ENCODE measurements at places on chromosomes 4 and X. TPM values are rescaled to one million over a fixed set of nuclear protein-coding genes. Genes with fewer than 3 reads are reported as not detected.

DNA sequence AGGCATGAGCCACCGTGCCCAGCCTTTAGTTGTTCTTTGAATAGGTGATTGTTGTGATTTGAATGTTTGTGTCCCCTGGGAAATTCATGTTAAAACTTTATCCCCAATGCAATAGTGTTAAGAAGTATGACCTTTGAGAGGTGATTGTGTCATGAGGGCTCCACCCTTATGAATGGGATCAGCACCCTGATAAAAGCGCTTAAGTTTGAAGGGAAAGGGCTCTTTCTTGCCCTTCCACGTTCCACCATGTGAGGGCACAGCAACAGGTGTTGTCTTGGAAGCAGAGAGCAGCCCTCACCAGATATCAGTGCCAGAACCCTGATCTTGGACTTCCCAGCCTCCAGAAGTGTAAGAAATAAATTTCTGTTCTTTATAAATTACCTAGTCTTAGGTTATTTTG, 33.7 kb upstream of the RP2 start:
- no peaks in the 10 kb centered on the region for H3K27me3 ChIP-seq
- DNase-seq = no peak
- no peak overlapping the region for H3K27ac ChIP-seq
- no peaks in the 10 kb centered on the region for H3K4me1 ChIP-seq

GRCh38 chr4:25811374-25811690, 51.5 kb downstream of the SEL1L3 start:
- no peaks in the 10 kb centered on the region for H3K36me3 ChIP-seq
- H3K4me1 ChIP-seq = no peaks in the 10 kb centered on the region
- H3K4me3 ChIP-seq = no peak overlapping the region
- no peak overlapping the region for H3K27ac ChIP-seq
- no peaks in the 10 kb centered on the region for H3K27me3 ChIP-seq

GRCh38 chrX:7746856-7747255, 96.1 kb upstream of the VCX start:
- H3K27ac ChIP-seq = no peak overlapping the region
- H3K36me3 ChIP-seq = no peaks in the 10 kb centered on the region
- no peaks in the 10 kb centered on the region for H3K27me3 ChIP-seq
- no peak for DNase-seq

DNA sequence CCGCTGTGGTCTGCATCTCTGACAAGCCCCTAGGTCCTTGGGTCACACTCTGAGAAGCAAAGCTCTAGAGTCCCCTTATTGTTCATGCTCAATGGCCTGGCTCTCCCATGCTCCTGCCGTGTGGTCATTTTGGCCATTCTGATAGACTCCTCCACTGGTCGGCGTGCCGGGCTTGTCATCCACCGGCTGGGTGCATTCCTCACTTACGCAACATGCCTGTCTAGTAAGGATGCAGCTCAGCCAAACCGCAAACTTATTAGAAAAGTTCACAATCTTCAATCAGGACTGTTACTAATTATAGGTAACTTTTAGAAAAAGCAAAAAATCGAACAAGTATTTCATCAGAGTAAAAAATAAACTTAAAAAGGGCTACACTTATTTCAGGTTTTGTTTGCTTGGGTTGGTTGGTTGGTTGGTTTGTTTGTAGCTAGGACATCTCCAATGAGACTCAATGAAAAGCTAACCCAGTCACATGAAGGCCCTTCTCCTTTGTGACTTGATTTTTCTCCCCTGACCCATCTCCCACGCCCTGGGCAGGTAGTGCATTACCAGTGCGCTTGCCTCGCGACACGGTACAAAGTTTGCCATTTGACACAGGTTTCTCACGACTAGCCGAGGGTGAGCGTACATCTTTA, 41.0 kb downstream of the IRF2 start:
- H3K4me1 ChIP-seq = peaks cover 19% of the 10 kb centered on the region
- H3K4me3 ChIP-seq = no peak overlapping the region
- H3K27me3 ChIP-seq = no peaks in the 10 kb centered on the region
- H3K36me3 ChIP-seq = no peaks in the 10 kb centered on the region
- H3K27ac ChIP-seq = no peak overlapping the region
- no peak for DNase-seq

GRCh38 chrX:139967300-139967699, 2.0 kb upstream of the CXorf66 start:
- DNase-seq = no peak
- H3K36me3 ChIP-seq = no peaks in the 10 kb centered on the region
- H3K27ac ChIP-seq = no peak overlapping the region
- no peaks in the 10 kb centered on the region for H3K4me1 ChIP-seq
- no peaks in the 10 kb centered on the region for H3K27me3 ChIP-seq

DNA sequence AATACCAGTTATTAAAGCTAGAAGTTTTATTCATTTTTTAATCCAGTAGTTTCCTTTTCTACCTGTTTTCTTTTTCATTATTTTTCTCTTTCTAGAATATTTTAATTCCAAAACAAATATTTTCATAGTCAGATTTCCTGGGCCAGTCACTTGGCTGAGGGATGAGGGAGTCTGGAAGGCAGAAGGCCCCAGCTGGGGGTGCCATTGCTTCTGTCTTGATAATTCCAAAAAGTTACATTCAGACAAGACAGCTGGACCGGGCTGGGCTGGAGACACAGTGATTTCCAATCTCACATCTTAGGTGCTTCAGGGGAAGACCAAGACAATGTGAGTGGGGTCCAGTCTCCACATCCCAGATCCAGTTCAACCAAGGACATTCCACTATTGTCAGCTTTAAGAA, 263.5 kb downstream of the TMA16 start:
- H3K4me1 ChIP-seq = no peaks in the 10 kb centered on the region
- H3K36me3 ChIP-seq = no peaks in the 10 kb centered on the region
- no peak for DNase-seq
- no peak overlapping the region for H3K27ac ChIP-seq

GRCh38 chr4:1547131-1547855, 136.8 kb downstream of the FAM53A start:
- H3K4me3 ChIP-seq = no peak overlapping the region
- DNase-seq = no peak
- peaks cover 15% of the 10 kb centered on the region for H3K4me1 ChIP-seq
- H3K27ac ChIP-seq = no peak overlapping the region
- no peaks in the 10 kb centered on the region for H3K36me3 ChIP-seq

GRCh38 chrX:2819345-2820135, 9.2 kb upstream of the GYG2 start:
- H3K4me1 ChIP-seq = no peaks in the 10 kb centered on the region
- DNase-seq = no peak
- no peaks in the 10 kb centered on the region for H3K36me3 ChIP-seq

- H3K27ac ChIP-seq = no peak overlapping the region
- no peaks in the 10 kb centered on the region for H3K4me1 ChIP-seq
- no peaks in the 10 kb centered on the region for H3K27me3 ChIP-seq
These were observed 917.2 kb downstream of the DMD start for GRCh38 chrX:32293962-32294700.

GRCh38 chr4:72205298-72205697, 173.5 kb downstream of the NPFFR2 start:
- H3K4me1 ChIP-seq = no peaks in the 10 kb centered on the region
- no peaks in the 10 kb centered on the region for H3K36me3 ChIP-seq
- DNase-seq = no peak
- no peak overlapping the region for H3K27ac ChIP-seq
- no peak overlapping the region for H3K4me3 ChIP-seq
- H3K27me3 ChIP-seq = no peaks in the 10 kb centered on the region

GRCh38 chr4:152451496-152451895, 84.4 kb downstream of the FBXW7 start:
- H3K4me1 ChIP-seq = no peaks in the 10 kb centered on the region
- no peak overlapping the region for H3K27ac ChIP-seq
- H3K4me3 ChIP-seq = no peak overlapping the region
- H3K36me3 ChIP-seq = no peaks in the 10 kb centered on the region

- H3K27me3 ChIP-seq = no peaks in the 10 kb centered on the region
- no peak overlapping the region for H3K27ac ChIP-seq
- peaks cover 5% of the 10 kb centered on the region for H3K4me1 ChIP-seq
- H3K4me3 ChIP-seq = no peak overlapping the region
- no peak for DNase-seq
- no peaks in the 10 kb centered on the region for H3K36me3 ChIP-seq
These were observed 3.5 kb downstream of the PCSK1N start for GRCh38 chrX:48831909-48832291.

- no peak overlapping the region for H3K4me3 ChIP-seq
- H3K36me3 ChIP-seq = no peaks in the 10 kb centered on the region
- H3K27me3 ChIP-seq = no peaks in the 10 kb centered on the region
- DNase-seq = no peak
- H3K4me1 ChIP-seq = no peaks in the 10 kb centered on the region
These were observed 350.9 kb downstream of the MID1IP1 start for GRCh38 chrX:39152106-39152649.

DNA sequence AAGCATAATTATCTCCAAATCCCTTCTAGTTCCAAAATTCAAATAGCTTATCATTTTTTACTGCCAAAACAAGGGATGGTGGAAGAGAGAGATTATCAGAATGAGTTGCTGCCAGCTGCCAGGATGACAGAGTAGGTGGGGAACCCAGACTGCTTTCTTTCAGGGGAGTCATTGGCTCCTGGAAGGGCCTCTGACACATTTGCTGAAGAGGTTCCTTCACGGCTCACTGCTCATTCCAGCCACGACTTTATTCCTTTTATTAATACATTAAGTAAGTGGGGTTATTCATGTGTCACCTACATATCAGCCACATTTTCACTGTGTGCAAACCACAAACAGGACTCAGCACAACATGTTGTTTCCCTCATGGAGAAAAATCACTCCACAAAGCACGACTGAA, 12.7 kb upstream of the SMIM43 start:
- no peak for DNase-seq
- H3K27ac ChIP-seq = no peak overlapping the region
- H3K4me1 ChIP-seq = no peaks in the 10 kb centered on the region
- H3K27me3 ChIP-seq = no peaks in the 10 kb centered on the region
- H3K4me3 ChIP-seq = no peak overlapping the region

- H3K4me3 ChIP-seq = no peak overlapping the region
- H3K27ac ChIP-seq = peak overlapping the region; percentile 42
- H3K4me1 ChIP-seq = peaks cover 46% of the 10 kb centered on the region
- peaks cover 87% of the 10 kb centered on the region for H3K36me3 ChIP-seq
These were observed 36.3 kb downstream of the PKD2 start for GRCh38 chr4:88043586-88044340.

DNA sequence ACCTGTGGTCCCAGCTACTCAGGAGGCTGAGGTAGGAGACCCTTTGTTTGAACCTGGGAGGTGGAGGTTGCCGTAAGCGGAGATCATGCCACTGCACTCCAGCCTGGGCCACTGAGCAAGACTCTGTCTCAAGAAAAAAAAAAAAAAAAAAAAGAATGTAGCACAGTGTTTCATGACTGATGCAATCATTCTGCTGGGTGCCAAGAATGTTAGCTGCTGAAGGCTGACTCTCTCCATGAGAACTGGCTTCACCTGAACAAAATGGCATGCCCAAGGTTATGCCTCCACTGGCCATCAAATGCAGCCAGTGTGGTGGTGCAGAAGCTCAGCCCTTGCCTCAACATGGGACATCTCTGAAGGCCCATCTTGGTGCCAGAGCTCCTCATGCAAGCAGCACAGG, 412.1 kb downstream of the ADAM29 start:
- DNase-seq = no peak
- H3K27ac ChIP-seq = no peak overlapping the region
- H3K36me3 ChIP-seq = no peaks in the 10 kb centered on the region
- H3K4me1 ChIP-seq = no peaks in the 10 kb centered on the region
- H3K27me3 ChIP-seq = no peaks in the 10 kb centered on the region

DNA sequence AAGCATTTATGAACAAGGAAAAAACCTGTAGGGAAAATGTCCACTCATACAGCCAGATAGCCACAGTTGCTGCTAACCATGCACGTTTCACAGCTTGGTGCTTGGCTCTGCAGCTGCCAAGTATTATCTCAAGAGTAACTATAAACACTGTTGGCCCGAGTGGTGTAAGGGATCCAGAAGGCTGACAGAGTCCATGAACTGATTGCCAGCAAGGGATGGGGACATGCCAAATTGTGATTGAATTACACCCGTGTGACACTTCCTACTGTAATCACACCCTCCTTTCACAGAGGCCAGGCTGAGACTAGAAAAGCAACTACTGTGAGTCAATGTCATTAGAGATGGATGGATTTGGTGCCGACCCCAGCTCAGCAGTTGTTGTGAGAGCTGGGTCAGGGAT, 223.9 kb upstream of the ANKRD50 start:
- no peak overlapping the region for H3K4me3 ChIP-seq
- no peak overlapping the region for H3K27ac ChIP-seq
- H3K4me1 ChIP-seq = peaks cover 9% of the 10 kb centered on the region
- no peaks in the 10 kb centered on the region for H3K27me3 ChIP-seq
- no peaks in the 10 kb centered on the region for H3K36me3 ChIP-seq

The ABCD1 gene
- total RNA-seq = 40.6 TPM

The NWD2 gene
- not detected for total RNA-seq

The DCAF12L2 gene
- total RNA-seq = not detected

The PRRG3 gene
- 0.14 TPM for total RNA-seq

The FGFBP1 gene
- total RNA-seq = not detected

The ENPEP gene
- total RNA-seq = 0.68 TPM

The NSUN7 gene
- total RNA-seq = 21.8 TPM

The NAP1L3 gene
- total RNA-seq = 15.0 TPM

The INPP4B gene
- 21.1 TPM for total RNA-seq

The GLRA3 gene
- total RNA-seq = not detected
